ENCODE measurements at places on chromosomes 7 and 10.

DNA sequence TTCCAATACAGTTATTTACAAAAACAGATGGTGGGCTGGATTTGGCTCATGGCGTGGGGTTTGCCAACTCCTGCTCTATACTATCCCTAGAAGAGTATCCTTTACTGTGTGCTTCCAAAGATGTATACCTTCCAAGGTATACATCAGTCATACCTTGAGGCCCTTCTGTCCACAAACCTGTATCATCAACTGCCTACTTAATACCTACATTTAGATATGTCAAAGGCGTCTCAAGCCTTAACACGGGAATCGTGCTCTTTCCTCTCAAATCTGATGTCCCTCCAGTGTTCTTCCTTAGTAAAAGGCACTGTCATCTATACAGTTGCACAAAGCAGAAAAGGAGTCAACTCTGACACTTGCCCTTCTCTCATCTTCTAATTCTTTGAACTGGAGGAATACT lies 36.9 kb downstream of the NAMPT start:
- no peak for DNase-seq

DNA sequence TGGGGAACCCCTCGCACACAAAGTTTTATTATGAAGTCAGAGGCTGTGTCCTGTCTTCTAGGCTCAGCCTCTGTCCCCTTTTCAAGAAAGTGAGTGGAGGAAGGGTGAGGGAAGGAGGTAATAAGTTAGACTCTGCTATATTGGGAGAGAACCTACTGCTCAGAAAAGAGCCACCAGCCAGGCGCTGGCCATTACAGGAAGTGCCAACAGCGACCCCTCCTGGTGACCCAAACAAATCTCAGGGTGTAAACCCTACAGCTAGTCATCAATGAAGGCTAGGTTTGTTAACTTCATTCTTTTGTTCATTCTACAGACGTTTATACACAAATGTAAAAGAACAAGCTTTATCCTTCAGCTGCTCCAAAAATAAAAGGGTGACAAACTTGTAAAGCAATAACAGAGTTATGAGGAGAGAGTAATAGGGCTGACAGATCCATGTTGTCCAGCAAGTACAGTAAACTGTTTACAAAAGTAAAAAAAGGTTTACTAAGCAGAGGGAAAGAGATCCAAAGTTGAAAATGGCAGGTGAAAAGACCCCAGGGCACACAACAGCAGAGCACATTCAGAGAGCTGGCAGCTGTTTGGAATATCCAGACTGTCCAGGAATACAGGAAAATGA lies 82.7 kb downstream of the FAM204A start:
- peak; percentile 24 for DNase-seq

DNA sequence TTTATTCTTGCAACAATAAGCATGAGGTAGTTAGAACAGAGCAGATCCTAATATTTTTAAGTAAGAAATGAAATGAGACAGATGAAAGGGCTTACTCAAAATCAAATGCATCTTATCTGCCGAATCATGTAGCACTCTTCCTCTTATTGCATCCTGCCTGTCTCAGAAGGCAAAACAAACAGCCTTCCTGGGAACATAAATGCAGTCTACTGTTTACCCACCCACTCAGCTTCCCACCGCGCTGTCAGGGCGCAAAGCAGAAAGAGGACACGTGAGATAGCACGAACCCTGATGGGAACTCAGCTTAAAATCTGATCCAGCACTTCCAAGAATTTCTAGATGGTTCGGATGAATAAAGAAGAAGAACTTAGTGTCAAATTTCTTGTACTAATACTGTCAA lies 114.4 kb upstream of the CDK1 start:
- no peak for DNase-seq

DNA sequence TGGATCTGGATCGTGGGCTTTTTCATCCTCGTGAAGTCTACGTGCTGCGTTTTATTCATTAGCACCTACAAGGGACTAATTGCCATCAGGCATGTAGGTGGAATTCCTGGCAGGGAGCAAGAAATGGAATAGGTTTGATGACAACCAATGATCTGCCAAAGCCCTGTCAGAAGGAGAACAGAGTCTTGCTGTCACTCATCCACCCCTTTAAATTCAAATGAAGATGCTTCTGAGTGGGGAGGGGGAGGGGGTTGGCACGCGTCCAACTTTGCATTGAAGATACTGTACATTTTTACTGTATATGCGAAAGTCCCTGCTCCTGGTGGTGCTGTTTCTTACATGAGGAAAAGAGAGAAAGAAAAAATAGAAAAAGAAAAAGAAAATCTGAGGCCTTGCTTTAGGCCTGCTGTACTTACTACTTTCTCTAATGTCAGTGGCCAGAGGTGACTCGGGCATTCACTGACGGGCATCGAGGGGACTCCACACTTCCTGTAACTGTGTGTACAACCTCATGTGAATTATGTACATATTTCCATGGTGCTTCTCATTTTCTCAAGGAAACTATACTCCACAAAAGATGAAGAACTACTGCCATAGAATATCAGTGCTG lies 569.1 kb downstream of the INHBA start:
- no peak for DNase-seq

GRCh38 chr10:131266936-131267813 lies 44.3 kb downstream of the TCERG1L start:
- no peak for DNase-seq

- no peak for DNase-seq
These were observed at the start of gene MGAM2 for GRCh38 chr7:142111499-142111898. MGAM2 (plus strand) TSS chr7:142111718; CDS start chr7:142116874, 5,156 bp downstream.

All from stimulated activated CD4-positive, alpha-beta T cell treated with anti-CD3 and anti-CD28 coated beads, Interleukin-2, amount 100 ng/mL, for 24 hours (primary cell).